Ecto neural progenitor cell (in vitro differentiated cells): ENCODE measurements at places on chromosomes 2 and 18.
A peak's percentile ranks its signal among the peaks of the same experiment; 100 is the strongest.

DNA sequence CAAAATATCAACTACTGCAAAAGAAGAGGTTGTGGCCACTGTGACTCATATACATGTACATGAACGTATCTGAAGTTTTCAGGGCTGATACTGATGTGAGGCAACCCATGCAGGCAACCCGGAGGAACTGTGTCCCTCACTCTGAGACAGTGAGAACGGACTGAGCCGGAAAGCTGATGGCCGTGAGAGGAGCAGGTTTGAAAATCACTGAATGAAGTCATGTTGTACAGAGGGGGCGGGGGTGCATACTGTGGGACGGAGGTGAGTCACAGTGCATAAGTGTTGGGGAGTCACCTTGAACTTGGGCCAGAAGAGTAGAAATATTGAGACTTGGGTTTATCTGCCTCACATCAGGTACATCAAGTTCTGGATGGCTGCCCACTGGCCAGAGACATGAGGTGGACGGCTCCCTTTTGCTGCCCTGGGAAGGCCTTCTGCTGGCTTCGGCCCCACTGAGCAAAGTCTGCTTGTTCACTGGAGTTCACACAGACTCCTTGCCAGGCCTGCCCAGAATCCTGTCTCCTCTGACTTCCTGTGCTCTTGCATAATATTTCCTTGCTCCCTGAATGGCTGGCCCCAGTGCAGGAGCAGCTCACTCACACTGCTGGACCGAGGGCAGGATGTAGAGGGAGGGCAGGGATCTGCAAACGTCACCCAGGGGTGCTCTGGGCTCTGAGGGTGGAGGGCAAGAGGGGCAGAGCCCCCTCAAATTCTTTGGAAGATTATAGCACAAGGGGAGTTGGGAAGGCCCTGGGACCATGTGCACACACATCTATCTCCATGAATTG, 18.1 kb downstream of the EPAS1 start:
- no peak for DNase-seq

DNA sequence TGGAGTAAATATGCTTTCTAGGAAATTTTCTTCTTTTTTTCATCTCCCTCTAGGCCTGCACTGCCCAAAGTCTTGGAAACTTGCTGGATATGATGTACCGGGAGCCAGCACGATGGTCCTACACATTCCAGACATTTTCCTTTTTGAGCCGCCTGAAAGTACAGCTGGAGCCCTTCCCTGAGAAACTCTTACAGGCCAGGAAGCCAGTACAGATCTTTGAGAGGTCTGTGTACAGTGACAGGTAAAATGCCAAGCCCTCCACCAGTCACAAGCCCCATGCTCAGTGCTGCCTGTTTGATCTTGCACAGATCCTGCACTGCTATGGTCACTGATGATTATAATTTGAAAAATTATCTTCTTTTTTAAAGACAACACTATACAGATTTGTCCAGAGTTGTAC, 20.0 kb downstream of the DGUOK start:
- no peak for DNase-seq

- DNase-seq: no peak
These were observed 927.0 kb downstream of the DPP10 start for GRCh38 chr2:115369400-115369799.

- DNase-seq: no peak
These were observed 188.3 kb upstream of the RND3 start for GRCh38 chr2:150675807-150676206.

DNA sequence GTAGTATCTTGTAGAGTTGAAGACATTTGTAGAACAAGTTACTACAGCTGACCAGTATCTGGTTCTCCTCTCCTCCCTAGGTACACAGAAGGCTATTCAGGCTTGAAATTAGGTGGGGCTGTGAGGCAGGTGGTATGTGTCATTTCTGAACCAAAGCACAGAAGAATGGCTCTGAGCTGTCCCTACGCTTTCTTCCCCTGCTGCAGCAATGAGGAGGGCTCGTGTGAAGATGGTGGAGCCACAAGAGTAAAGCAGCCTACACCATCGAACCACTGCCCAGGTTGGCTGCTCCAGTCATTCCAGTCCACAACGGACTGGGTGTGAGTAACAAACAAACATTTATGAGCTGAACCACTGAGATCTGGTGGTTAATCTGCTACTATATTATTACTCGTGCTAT, 148.9 kb downstream of the DTNB start:
- DNase-seq: no peak

- no peak for DNase-seq
These were observed 13.5 kb downstream of the KCNIP3 start for GRCh38 chr2:95310651-95311050.

DNA sequence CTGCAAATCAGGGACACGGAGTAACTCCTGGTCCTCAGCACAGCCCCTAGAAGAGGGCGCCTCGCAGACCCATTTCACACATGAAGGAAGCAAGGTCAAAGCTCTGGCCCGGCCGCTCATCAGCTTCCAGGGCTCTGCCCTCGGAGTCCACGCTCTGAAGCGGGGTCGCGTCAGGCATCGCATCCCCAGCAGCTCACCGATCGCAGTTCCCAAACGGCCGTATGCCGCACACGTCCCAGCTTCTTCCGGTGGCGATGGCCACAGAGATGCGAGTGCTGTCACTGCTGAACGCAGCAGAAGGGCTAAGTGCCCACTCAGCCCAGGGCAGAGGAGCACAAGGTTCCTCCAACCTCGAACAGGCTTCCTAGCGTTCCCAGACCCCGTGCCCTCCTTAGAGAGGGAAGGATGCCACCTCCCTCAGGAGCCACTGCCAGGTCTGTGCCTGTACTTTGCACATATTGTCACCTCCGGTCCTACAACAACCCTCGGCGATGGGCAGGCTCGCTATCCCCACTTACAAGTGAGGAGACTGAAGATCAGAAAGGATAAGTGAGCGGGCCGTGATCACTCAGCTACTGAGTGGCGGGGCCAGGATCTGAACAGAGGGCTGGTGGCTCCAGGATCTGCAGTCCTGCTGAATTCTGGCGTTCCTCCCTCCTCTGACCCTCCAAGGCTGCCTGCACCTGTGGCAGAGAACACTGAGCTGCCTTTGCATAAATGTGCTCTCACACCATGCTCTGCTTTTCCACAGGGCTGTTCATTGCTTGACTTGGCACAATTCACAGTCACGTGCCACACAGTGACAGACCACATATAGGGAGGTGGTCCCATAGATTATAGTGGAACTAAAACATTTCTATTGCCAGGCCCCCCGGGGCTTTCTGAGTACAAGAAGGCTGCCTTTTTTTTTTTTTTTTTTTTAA, 71.4 kb downstream of the COPS8 start:
- DNase-seq: no peak

DNA sequence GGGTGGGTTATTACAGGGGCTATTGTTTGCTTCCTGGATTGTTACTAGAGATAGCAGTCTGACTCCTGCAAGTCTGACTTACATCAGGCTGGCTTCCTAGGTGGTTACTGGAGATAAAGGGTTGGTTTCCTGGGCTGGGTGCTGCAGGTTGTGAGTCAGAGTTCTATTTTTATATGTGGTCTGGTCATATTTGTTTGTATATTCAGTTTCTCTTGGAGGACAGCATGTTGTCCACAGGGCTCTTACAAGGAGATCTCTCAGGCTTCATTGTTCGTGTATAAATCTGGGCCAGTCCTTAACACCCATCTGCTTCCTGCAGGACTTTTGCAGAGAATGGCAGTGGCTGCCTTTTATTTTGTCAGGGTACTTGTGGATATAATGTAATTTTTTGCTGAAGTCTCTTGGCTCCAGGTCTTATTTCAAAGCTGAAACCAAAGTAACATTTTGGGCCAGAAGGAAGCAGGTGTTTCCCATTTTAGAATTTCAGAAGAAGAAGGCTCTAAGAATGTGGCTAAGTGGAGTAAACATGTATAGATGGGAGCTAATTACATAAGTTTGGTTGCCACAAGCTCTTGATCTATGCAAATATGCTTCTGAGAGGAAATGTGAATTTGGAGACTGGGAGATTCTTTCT, 65.9 kb upstream of the SLC16A14 start:
- no peak for DNase-seq

- DNase-seq: no peak
These were observed 54.5 kb upstream of the DAPL1 start for GRCh38 chr2:158740621-158741020.

GRCh38 chr2:233053928-233054784, 6.0 kb upstream of the INPP5D start:
- DNase-seq: peak; percentile 84

GRCh38 chr2:62556086-62556485, 50.1 kb upstream of the TMEM17 start:
- no peak for DNase-seq

- no peak for DNase-seq
These were observed 7.5 kb downstream of the RIOK3 start for GRCh38 chr18:23460285-23461273.

DNA sequence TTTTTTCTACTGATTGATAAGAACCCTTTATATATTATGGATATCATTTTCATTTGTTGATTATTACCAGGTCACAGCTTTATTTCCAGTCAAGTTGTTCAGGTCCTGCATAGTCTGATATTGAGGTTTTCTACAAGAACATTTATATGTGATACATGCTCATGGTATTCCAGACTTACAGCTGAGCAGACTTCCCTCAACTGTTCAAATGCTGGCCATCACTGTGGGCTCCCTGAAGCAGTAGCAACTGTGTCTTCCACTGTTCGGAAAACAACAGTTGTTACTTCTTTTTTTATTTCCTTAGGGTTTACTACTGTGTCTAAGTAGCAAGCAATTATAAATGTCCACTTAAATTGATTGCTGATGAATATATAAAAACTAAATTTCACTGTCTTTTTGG, 79.5 kb downstream of the DGKD start:
- DNase-seq: no peak

DNA sequence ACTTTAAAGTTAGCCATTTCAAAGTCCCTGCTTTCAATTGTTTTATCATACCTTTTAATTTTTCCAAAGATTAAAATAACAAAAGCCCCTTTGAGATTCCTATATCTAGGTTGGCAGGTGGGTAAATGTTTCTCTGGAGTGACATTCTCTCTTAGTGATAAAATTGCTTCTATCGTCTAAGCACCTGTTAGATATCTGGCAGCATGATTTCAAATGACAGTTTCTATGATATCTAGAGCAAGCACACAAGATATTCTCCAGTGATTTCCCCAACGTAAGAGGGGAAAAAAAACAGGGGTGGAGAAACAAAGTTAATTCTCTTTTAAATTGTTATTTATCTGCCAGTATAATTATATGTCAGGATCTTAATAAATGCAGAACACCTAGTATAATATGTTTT, 610.2 kb downstream of the DSC3 start:
- no peak for DNase-seq

DNA sequence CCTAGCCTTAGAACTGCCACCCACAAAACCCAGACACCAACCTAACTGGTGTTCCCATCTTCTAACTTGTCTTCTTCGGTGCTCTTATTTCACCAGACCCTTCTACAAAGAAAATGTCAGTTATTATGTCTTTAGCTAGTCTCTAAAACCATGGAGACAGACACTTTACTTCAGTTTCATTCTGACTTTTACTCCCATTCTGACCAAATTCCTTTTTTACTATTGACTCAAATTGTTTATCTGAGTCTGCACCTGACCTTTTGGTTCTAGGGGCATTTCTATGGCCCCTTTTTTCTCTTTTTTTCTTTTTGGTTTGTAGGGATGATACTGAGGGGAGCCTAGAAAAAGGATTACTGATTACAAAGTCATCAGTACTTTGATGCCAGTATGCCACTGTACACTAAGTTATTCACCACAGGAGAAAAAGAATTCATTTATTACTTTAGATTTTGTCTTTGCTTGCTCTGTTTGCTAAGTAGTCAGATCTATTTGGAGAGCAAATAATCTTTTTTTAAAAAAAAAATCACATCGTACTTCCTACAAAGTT, 6.8 kb upstream of the SLC1A4 start:
- DNase-seq: no peak

DNA sequence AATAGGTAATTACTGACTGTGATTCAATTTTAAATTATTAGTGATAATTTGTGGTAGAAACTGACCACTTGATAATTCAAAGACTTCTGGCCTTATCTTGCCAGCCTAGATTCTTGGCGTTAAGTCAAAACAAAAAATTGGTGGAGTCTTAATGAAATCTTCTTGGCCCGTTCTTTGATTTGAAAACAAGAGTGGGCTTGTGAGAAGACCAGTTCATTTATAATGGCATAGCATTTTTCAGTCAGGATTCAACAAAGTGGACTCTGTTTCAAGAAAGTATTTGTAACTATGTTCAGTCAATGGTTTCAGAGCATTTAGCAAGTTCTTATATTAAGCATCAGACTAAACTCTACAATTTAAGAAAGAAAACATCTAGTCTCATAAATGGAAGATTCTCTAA, 26.0 kb downstream of the ITGA4 start:
- DNase-seq: no peak

- DNase-seq: peak; percentile 39
These were observed 60.6 kb downstream of the ACKR3 start for GRCh38 chr2:236629961-236630872.

DNA sequence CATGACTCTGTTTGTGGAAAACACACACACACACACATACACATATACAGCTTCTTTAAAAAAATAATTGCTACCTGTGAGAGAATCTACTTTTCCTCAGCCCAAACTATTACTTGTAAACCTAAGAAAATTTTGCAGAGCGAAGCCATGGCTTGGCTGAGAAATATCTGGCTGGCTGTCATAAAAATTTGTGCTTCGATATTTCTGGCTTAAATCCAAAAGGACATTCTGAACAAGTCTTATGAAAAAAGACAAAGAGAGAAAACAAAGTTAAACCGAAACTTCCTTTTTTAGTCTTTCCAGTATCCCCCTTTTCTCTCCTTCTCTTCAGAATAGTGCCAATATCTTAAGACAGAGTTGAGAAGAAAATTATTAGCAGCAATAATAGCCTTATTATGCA, 2048.0 kb downstream of the SUCLG1 start:
- DNase-seq: no peak

GRCh38 chr2:164821338-164821737, 20.3 kb downstream of the COBLL1 start:
- no peak for DNase-seq

DNA sequence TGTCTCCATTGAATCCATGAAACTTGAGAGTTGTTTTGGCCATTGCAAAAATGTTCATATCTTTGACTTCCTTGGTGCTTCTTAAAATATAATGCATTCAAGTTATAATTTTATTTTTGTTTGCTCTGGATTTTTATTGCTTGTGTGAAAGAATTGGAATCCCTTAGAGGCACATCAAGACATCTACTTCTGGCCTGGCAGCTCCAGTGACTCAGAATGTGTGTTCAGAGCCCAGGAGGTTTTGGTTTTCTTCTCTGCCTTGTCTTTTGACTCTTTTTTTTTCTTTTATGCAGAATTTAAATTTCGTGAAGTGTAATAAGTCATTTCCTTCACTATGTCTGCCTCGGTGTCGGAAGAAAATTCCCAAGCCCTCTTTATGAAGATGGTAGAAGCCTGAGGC, 180.2 kb downstream of the LTBP1 start:
- no peak for DNase-seq

- DNase-seq: no peak
These were observed 11.0 kb downstream of the MAP3K20 start for GRCh38 chr2:173086518-173087213.
